ENCODE measurements at places on chromosomes 16 and 17. TPM values are rescaled to one million over a fixed set of nuclear protein-coding genes. Genes with fewer than 3 reads are reported as not detected.

GRCh38 chr16:21598701-21599121, 666 bp upstream of the METTL9 start:
- H3K27me3 ChIP-seq, result no peaks in the 10 kb centered on the region
- no peak for DNase-seq
- peak overlapping the region; percentile 95 for H3K27ac ChIP-seq

DNA sequence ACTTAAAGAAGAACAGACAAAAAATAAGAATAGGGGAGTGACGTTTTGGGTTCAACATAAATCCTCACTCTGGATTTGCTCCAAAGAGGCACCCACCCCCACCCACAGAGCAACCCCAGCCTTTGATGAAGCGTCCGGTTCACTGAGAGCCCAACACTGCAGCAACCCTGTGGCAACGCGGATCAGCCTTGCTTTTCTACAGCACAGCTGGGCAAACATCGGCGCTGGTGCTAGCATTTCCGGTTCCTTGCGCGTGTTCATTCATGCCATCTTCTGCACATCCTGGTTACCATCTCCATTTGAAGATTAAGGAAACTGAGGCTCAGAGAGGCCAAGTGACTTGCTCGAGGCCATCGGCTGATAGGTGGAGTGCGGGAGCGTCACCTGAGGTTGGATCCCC, 8.7 kb upstream of the GINS2 start:
- no peak for DNase-seq
- peaks cover 24% of the 10 kb centered on the region for H3K27me3 ChIP-seq
- H3K4me1 ChIP-seq, result peaks cover 23% of the 10 kb centered on the region
- no peak overlapping the region for H3K27ac ChIP-seq
- no peaks in the 10 kb centered on the region for H3K36me3 ChIP-seq

- H3K27me3 ChIP-seq, result no peaks in the 10 kb centered on the region
- H3K4me3 ChIP-seq, result no peak overlapping the region
- H3K36me3 ChIP-seq, result no peaks in the 10 kb centered on the region
- peaks cover 3% of the 10 kb centered on the region for H3K4me1 ChIP-seq
- H3K27ac ChIP-seq, result no peak overlapping the region
- DNase-seq, result peak; percentile 70
Observed at GRCh38 chr17:68006797-68007196, 10.5 kb upstream of the C17orf58 start.

DNA sequence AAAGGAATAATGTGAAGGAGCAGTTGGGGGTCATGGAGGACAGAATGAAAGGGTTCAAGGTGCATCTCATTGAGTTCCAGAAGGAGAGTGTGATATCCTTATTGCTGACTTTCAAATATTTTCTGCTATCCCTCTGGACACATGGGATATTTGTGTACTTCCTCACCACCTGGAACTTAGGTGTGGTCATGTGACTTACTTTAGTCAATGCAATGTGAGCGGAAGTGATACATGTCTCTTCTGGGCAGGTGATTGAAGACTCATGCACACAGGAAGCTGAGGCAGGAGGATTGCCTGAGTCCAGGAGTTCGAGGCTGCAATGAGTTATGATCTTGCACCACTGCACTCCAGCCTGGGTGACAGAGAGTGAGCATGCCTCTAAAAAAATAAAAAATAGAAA, 36.7 kb upstream of the TANC2 start:
- no peak overlapping the region for H3K27ac ChIP-seq
- DNase-seq, result no peak
- no peaks in the 10 kb centered on the region for H3K27me3 ChIP-seq
- peaks cover 12% of the 10 kb centered on the region for H3K4me1 ChIP-seq
- H3K4me3 ChIP-seq, result no peak overlapping the region
- no peaks in the 10 kb centered on the region for H3K36me3 ChIP-seq

GRCh38 chr16:24986512-24987303, 28.5 kb downstream of the ARHGAP17 start:
- peak overlapping the region; percentile 53 for H3K27ac ChIP-seq
- peak; percentile 65 for DNase-seq
- H3K4me3 ChIP-seq, result no peak overlapping the region
- H3K36me3 ChIP-seq, result no peaks in the 10 kb centered on the region

DNA sequence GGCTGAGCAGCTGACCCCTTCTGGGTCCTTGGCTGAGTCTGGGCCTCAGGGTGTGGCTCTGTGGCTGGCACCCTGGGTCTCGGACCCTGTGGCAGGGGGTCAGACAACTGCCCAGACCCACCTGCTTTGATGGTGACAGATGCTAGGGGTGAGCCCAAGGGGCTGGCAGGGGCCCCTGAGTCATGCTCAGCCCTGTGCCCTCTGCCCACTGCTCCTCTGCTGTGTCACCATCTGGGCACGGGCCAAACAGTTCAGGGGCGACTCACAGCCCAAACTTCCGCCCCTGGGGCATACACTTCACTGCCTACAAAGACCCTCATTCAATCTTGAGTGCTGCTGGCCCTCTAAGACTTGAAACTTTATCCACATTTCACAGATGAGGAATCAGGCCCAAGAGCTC, 5.7 kb downstream of the ADGRG1 start:
- H3K4me3 ChIP-seq, result no peak overlapping the region
- H3K27me3 ChIP-seq, result peaks cover 15% of the 10 kb centered on the region
- DNase-seq, result no peak

GRCh38 chr17:2707721-2708584, 3.6 kb downstream of the CLUH start:
- peak overlapping the region; percentile 13 for H3K27ac ChIP-seq
- DNase-seq, result no peak
- peaks cover 16% of the 10 kb centered on the region for H3K36me3 ChIP-seq
- H3K4me3 ChIP-seq, result no peak overlapping the region
- H3K27me3 ChIP-seq, result no peaks in the 10 kb centered on the region
- H3K4me1 ChIP-seq, result peaks cover 51% of the 10 kb centered on the region

- DNase-seq, result no peak
- H3K27ac ChIP-seq, result no peak overlapping the region
- no peak overlapping the region for H3K4me3 ChIP-seq
Observed at GRCh38 chr16:30603945-30604315, 6.3 kb downstream of the ZNF689 start.

The PRKCA gene
- total RNA-seq, result 2.3 TPM

The DOC2B gene
- total RNA-seq, result 2.4 TPM

The ZG16 gene
- total RNA-seq, result not detected

The RCVRN gene
- total RNA-seq, result 0.31 TPM

The FBXL16 gene
- total RNA-seq, result not detected

Measured in muscle of leg (tissue), 16 donors.